ENCODE measurements at places on chromosomes 5 and 9.
A peak's percentile ranks its signal among the peaks of the same experiment; 100 is the strongest.

DNA sequence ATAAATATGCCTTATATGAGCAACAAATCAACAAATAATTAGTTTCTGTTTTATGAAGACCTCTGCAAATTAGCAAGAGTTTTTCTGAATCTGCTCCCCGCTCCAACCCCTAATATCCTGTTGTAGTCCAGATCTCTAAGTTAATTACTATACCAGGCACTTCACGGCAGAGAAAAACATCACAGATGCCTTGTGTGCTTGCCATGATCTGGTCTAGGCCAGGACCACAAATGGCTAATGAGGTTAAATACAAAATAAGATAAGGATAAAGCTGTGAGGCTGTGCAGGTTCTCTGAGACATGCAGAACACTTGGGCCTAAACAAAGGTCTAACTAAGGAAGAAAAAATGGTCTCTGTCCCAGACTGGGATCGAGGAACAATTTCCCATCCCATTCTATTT lies 150.8 kb downstream of the SLIT3 start:
- DNase-seq: no peak

GRCh38 chr5:63596254-63596653 lies 366.0 kb downstream of the HTR1A start:
- DNase-seq: no peak

DNA sequence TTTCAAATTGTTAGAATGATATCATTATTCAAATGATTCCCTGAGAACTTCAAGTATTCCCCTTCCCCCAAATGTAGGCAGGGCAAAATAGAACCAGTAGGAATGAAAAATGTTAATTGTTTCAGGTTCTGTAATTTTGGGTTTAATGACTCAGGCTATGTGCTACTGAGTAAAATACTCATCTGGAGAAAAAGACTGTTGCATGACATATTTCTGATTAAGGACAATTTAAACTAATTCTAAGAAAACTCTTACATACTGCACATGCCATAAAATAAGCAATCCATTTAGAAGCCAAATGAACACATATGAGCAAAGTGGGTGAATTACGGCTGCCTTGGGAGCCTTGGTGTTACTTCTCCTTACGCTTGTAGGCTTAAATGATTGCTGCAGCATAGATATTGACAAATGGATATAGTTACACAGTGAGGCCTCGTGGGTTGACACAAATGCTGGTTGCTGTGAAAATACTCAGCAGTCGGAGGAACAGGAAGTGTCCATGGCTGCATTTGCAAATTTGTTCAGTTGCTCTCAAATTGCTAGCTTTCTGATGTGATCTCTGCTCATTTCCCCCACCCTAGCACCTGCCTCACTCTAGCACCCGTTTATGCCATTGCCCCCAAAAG lies 174.9 kb upstream of the DMAC1 start:
- no peak for DNase-seq

- DNase-seq: no peak
These were observed 106.6 kb downstream of the ADAMTS16 start for GRCh38 chr5:5246736-5247135.

GRCh38 chr5:128966846-128967245 lies 1.6 kb downstream of the SLC27A6 start:
- no peak for DNase-seq

DNA sequence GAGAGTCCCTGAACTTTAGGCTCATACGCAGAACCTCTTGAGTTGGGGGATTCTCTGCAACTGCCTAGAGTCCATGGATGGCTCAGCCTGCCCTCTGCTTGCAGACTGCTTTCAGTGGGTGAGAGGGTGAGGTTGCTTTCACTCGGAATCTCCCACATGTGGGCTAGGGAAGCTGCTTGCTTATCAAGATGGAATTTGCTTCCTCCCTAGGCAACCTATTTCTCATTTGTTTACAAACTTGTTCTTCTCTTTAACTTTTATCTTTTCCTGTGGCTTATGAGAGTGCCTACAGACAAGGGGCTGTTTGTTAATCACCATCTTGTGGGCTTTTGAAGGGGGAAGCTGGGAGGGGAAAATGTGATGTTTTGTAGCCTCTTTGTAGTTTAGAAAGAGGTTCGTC lies 10.0 kb downstream of the TLE4 start:
- DNase-seq: no peak

DNA sequence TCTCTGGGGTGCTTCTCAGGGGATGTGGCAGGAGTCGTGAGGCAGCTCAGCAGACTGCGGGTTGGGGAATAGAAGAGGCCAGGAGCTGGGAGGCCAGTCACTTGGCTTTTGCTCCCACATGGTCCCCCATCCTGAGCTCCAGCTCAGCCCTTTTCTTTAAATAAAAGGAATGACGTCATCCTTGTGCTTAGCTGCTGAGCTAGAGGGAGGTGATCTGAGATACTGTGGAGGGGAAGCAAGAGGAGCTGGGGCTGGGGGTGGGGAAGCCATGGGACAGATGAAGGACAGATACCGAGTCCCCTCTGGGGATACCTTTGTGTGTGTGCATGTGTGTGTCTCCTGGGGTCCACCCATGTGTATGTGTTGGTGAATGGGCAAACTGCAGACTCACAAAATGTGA lies 89.0 kb upstream of the ARAP3 start:
- DNase-seq: no peak

DNA sequence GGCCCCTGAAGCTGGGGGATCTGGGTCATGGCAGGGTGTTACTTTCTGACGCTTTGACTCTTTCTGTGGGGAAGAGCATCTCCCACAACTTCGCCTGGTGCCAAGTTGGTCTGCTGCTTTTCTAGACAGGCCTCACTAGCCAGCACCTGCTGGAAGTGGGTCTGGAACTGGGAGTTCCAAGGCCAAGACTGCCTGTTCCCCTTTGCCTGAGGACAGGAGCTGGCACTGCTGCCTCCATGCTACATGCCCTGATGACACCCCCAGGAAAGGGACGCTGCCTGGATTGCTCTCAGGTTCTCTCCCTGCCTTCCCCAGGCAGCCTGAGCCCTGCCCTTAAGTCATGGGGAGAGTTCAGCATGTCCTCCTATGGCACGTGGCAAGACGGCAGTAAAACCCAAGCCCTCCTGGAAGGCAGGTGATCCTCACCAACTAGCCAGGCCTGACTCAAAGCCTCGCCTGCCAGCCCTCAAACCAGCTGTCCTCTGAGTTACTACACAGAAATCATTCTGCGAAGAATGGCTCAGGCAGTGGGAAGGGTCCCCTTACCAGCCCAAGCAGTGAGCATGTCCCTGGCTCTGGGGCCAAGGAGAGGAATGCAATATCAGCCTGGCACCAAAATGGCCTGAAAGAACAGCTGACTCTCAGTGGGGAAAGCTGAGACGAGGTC lies 35.8 kb downstream of the SEC61B start:
- DNase-seq: no peak

- peak; percentile 60 for DNase-seq
These were observed 50.1 kb downstream of the MRPL36 start for GRCh38 chr5:1749346-1750124.

DNA sequence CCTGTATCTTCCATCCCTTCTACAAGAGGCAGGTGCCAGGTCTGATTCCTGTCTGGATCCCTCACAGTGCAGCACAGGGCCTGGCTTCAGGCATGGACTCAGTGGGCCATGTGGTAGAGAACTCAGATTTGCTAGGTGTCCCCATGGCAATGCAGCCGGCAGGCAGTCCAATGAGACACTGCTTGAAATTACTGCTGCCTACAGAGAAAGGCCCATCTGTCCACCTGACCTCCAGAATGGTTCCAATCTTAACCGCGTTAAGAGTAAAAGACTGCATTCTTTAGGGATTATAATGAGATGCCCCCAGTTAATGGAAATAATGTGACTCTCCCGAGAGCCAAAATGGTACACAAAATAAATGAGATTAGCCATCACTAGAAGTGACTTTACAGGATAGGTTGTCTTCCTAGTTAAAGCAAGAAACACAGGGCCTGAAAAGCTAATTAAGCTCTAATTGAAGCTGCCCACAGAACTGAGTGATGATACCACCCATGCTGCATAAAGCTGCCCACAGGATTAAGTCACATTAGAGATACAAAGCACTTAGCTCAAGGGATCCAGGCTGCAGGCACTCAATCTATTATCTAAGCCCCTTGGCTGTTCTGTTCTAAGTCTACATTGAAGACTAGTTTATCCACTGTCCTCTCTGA lies 11.4 kb downstream of the FAM193B start:
- DNase-seq: no peak

All from left forelimb (tissue), 1 donor.